Testis (tissue), 5 donors: ENCODE measurements at places on chromosomes 2 and 18. TPM values are rescaled to one million over a fixed set of nuclear protein-coding genes. Genes with fewer than 3 reads are reported as not detected.

DNA sequence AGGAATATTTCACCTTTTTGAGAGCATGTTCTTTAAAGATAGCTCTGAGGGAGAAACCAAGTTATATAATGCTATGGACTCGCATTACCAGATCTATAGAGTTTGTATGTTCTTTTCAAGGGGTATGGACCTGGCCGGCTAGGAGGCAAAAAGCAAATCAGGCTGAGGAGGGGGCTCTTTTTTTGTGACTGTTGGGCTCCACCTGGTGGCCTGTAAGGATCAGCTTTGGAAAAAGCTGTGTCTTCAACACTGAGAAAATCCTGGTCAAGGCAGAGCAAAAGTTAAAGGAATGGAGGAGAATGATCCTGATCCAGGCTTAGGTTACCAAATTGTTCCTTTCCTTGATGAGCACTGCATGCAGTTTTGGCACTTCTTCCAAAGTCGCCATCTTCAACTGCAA lies 180.5 kb downstream of the DIS3L2 start:
- peak; percentile 32 for DNase-seq

- no peak for DNase-seq
These were observed 476.0 kb downstream of the EIPR1 start for GRCh38 chr2:2901384-2902345.

GRCh38 chr18:11154368-11154989 lies 5.1 kb upstream of the PIEZO2 start:
- no peak for DNase-seq

GRCh38 chr2:193806088-193806774 lies 1611.5 kb upstream of the TMEFF2 start:
- peak; percentile 18 for DNase-seq

DNA sequence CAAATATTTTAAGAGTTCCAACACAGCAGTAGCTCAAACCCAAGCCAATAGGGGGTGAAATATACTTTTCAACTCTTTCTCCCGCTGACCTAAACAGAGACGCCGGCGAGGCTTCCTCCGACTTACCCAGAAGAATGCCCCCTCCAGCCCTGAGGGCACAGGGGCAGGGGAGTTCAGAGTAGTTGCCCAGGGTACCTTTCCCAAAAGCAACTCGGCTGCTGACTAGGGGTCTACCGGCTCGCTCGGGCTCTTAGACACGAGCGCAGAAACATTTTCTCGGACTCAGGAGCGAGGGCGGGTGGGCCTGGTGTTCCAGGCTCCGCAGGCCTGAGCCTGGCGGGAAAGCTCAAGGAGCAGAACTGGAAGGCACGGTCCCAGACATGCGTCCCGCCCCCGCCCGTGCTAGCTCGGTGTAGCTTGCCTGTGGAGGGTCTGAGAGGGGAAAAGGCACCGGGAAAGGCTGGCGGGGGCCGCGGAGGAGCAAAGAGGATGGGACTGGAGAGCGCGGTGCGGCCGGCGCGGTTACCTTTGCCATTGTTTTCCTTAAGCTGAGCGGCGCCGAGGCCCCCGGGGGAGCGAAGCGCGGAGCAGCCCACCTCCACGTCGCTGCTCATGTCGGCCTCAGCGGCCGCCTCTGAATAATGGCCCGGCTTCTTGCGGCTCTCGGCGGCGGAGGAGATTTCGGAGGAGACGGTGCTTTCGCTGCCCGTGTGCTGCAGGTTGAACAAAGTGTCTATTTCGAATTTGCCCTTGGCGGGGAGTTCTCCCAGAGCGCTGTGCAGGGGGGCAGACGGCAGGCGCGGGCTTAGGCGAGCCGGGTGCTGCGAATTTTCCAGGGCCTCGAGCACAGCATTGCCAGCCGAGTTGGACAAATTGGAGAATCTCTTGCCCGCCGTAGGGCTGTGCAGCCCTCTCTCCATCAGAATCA lies 674 bp downstream of the EVX2 start:
- DNase-seq, result no peak

GRCh38 chr2:68936427-68936826 lies 16.3 kb downstream of the GKN2 start:
- DNase-seq, result no peak

DNA sequence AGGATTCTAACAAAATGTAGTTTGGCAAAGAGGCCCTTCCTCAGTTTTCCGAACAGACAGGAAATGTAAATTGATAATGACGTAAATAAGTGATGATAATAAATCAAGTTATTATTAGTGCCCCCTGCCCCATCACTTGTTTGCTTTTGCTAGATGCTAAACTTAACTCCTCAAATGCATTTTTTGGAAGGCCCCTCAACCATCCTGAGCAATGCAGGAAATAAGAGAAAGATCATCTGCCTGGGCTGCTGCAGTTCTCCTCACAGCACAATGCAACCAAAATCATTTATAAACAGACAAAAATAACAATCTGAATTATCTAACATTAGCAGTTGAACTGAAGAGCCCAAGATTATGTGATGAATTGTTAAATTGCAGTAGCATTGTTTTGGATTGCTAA lies 62.6 kb upstream of the PSMD14 start:
- DNase-seq, result no peak

DNA sequence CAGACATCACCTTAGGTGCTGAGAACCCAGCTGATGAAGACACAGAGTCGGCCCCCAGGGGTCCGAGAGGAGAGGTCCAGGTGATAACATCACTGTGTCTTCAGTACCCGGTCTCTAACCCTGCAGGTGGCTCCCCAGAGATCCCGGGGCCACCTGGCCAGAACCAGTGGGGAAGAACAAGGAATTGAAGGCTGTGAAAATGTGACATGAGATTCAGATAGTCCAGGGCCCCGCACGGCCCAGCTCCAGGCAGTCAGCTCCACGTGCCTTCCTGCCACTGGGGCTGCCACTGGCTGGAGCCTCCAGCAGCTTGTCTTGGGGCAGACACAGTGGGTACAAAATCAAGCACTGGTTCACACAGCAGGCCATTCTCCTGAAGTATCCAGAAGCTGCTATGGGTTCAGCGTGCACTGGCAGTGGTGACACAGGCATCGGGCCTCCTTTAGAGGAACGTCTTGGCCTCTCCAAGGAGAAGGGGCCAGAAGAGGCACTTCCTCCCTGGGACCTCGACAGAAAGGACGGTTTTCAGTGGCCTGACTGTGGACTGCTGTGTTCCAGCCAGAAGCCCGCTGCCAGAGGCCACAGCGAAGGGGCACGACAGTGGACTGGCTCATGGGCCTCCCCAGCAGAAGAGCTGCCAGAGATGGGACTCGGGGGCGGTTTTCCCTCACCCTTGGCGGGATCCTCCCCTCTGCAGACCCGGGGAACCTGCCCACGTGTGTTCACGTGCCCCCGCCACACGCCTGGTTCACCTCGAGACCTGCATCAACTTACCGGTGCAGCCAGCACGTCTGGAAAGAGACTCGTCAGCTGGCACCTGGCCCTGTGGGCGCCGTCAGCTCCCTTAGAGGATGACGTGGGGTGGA lies 150.4 kb downstream of the HDAC4 start:
- no peak for DNase-seq

DNA sequence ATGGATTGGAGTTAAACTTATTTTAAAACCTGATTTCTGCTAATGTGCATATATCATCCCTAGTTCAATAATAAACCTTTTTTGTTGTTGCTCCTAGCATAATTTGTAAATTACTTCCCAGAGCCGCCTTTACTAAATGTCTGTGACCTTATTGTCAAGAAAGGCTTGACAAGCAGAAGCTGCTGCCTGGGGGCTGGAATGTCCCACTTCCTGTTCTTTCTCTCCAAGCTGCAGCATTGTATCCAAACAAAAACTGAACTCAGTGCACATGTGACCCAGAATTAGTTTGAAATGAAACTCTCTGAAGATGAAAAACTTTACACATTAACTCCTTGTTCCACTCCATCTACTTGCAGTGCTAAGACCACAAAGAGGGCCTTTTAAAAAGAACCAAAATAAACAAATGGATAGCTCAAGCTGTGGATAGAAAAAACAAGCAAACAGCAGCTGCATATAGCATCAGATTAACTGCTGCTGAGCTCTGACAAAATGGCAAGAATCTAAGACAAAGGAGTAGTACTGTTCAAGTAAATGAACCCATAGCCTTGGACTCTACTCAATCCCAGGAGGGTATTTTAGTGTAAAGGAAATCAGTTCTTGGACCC lies 99.8 kb upstream of the NEUROD1 start:
- no peak for DNase-seq

GRCh38 chr2:11201969-11202368 lies 46.7 kb downstream of the SLC66A3 start:
- DNase-seq, result no peak

DNA sequence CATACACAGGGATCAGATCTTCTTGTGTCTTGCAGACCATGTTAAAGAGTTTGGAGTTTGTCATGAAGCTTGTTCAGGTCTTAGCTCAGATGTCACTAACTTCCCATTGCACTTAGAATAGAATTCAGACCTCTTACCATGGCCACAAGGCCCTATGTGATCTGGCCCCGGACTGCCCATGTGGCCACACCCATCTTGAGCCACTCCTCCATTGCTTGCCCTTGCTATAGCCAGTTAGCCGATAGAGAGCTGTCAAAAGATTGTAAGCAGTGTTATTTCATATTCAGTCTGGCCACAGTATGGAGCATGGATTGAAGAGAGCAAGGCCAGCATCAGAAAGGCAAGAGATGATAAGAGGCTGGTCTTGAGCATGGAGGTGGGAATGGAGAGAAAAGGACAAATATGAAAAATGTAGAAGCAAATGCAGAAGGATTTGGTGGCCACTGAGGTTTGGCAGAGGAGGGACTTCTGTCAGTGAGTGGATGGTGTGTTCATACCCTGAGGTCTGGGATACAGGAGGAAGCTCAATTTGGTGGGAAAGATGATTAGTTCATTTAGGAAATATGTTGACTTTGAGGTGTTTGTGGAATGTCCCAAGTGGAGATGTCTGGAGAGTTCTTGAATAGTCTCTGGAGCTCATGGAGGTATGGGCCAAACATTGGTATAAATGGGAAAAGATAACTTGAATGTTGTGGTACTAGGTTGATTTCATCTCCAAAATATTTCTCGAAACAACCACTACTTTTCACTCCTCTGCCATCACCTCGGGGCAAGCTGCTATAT lies 10.6 kb downstream of the DGUOK start:
- DNase-seq, result no peak

- DNase-seq, result no peak
These were observed 7.6 kb downstream of the ITGA6 start for GRCh38 chr2:172434821-172435605.

DNA sequence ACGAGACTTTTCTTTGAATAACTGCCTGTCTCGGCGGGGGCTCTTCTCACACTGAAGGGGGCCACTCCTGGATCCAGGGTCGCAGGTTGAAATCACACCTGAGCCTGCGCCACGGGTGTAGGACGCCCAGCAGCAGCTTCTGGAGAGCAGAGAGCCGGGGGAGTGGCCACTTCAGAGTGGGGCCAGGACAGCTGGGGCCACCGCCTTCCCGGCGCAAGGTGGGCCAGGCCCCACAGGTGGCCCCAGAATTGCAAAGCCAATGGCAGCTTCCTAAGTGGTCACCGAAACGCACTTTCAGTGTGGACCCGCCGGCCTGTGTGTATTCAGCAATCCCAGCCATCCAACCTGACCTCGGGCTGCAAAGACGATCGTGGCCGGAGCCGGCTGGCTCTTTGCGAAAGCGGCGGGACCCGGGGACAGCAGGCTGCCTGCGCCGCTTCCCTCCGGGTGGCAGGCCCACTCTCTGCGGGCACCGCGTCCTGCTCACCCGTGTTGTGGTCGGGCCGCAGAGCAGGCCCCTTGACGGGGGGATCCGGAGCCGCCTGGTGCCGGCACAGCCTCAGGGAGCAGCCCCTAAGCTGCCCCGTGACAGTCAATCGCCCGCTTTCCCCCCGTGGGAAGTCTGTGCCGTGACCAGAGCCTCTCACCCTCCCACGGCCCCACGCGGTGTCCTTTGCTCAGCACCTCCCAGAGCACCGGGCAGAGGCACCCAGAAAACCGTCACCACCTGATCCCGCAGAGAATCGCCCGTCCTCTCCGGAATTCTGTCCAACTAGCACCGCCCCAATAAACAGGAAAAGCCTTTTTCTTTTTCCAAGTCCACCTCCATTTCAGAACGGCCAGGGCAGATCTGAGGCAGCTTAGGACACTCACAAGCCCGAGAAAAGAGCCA lies 144.7 kb downstream of the ZNF516 start:
- no peak for DNase-seq

GRCh38 chr2:8219096-8219495 lies 462.8 kb upstream of the ID2 start:
- DNase-seq, result no peak

DNA sequence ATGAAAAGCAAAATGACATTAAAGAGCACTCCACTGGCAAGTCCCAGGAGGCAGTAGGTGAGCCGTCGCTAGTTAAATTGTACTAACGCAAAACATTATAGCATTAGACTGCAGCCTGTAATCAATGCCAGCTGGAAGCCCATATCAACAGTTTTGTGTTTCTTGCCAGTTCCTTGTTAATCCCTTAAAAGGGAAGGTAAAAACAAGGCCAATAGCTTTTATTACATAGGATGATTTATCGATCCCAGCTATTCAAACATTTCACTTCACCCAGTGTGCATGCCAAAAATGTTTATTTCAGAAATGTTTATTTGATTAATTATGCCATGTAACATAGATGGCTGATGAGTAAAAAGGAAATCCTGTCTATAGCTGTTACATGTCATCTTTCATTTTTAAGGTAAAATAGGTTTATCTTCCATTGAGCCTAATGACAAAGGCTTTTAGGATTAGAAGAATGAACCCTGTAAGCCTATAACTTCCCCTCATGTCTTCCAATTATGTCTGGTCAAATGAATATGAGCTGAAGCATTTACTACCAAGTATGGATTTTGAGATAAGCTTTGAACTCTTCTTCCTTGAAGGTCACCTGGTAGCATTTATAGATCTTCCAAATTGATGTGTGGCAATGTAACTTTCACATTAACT lies 591.2 kb downstream of the RNF144A start:
- DNase-seq, result no peak

DNA sequence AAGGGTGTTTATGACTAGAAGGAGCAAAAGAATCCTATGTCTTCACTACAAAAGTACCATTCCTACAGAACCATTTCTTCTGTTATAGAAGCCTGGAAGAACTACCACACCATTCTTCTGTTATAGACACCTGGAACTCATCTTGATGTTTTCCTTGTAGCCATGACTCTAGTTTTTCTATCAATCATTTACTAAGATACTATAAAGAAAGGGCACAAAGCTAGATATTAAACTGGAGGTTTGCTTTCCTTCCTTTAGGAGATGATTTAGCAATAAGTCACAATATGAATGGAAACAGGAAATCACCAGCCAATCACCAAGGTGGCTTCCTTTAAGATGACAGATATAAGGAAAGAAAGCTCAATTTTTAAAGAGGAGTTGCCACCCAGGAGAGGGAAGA lies 100.3 kb upstream of the NEUROD1 start:
- DNase-seq, result no peak

AAK1 gene
- total RNA-seq, result 62.1 TPM

MEP1B gene
- 0.19 TPM for total RNA-seq

RIT2 gene
- not detected for total RNA-seq

CD8A gene
- 1.7 TPM for total RNA-seq

SLC19A3 gene
- 0.71 TPM for total RNA-seq

ATP5MC3 gene
- 82.9 TPM for total RNA-seq

ZNF385B gene
- 40.3 TPM for total RNA-seq

C2orf74 gene
- 39.4 TPM for total RNA-seq

WDR54 gene
- total RNA-seq, result 27.5 TPM

IGFBP2 gene
- total RNA-seq, result 118 TPM

RAB3GAP1 gene
- 40.5 TPM for total RNA-seq

CCDC150 gene
- total RNA-seq, result 52.0 TPM

UGT1A3 gene
- not detected for total RNA-seq
